Activated CD4-positive, alpha-beta T cell treated with anti-CD3 and anti-CD28 coated beads, Interleukin-2, amount 10 ng/mL, durations not matched to agents 24 days and 14 days (primary cell): ENCODE measurements at places on chromosomes 1 and 21.

DNA sequence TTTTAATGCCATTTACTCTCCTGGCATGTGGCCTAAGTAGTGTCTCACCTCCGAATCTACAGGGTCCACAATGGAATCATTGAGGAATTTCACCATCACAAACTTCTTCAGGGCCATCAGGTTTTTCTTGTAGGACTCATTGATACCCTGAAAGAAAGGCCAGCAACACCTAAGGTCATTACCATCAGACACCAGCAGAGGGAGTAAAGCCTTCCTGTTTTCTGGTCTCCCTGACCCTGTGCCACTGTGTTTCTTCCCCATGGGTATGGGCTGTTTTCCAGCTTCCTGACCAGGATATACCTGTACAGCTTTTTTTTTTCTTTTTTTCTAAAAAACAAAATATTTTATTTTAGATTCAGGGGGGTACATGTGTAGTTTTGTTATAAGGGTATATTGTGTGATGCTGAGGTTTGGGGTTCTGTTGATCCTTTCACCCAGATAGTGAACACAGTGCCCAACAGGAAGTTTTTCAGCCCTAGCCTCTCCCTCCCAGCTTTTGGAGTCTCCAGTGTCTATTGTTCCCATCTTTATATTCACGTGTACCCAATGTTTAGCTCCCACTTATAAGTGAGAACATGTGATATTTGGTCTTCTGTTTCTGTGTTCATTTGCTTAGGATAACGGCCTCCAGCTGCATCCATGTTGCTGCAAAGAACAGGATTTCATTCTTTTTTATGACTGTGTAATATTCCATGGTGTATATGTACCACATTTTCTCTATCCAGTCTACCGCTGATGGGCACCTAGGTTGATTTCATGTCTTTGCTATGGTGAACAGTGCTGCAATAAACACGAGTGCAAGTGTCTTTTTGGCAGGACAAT, 18.3 kb downstream of the PPT1 start:
- H3K4me3 ChIP-seq: no peak overlapping the region
- H3K27ac ChIP-seq: peak overlapping the region; percentile 60
- DNase-seq: peak; percentile 88
- H3K27me3 ChIP-seq: no peaks in the 10 kb centered on the region
- peaks cover 12% of the 10 kb centered on the region for H3K4me1 ChIP-seq

DNA sequence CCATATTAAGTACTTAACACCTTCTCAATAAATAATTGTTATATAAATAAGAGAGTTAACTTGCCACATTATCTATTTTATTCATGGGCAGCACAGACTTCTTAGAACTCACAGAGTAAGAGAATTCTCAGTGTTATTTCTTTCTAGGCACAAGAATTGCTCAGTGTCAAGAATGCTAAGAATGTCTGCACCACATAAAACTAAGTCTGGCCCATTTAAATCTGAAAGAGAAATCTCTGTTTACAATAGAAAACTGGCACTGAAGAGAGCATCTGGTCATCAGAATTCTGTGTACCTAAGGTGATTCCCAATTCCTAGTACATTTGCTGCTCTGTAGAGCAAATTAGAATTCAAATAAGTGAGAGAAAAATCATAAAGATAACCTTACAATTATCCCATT, 3.8 kb downstream of the OR10K2 start:
- no peaks in the 10 kb centered on the region for H3K4me1 ChIP-seq
- H3K27me3 ChIP-seq: peaks cover 1% of the 10 kb centered on the region
- DNase-seq: no peak
- H3K36me3 ChIP-seq: no peaks in the 10 kb centered on the region

GRCh38 chr1:31765041-31765467, 914 bp upstream of the ADGRB2 start:
- DNase-seq: no peak
- peaks cover 69% of the 10 kb centered on the region for H3K27me3 ChIP-seq
- H3K4me3 ChIP-seq: peak overlapping the region; percentile 75
- H3K4me1 ChIP-seq: peaks cover 30% of the 10 kb centered on the region

- peaks cover 2% of the 10 kb centered on the region for H3K4me1 ChIP-seq
- H3K4me3 ChIP-seq: no peak overlapping the region
- H3K27me3 ChIP-seq: no peaks in the 10 kb centered on the region
- no peak for DNase-seq
Measured at GRCh38 chr21:36480618-36481017, 696 bp upstream of the CLDN14 start.

DNA sequence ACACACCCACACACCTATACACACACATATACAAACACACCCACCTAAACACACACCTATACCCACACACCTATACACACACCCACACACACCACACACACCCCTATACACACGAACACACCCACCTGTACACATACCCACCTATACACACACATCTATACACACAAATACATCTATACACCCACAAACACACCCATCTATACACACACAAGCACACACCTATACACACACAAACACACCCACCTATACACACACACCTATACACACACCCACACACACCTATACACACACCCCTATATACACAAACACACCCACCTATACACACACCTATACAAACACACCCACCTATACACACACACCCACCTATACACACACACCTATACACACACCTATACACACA, 116.4 kb upstream of the VAMP3 start:
- no peaks in the 10 kb centered on the region for H3K36me3 ChIP-seq
- no peak overlapping the region for H3K4me3 ChIP-seq
- no peak overlapping the region for H3K27ac ChIP-seq

DNA sequence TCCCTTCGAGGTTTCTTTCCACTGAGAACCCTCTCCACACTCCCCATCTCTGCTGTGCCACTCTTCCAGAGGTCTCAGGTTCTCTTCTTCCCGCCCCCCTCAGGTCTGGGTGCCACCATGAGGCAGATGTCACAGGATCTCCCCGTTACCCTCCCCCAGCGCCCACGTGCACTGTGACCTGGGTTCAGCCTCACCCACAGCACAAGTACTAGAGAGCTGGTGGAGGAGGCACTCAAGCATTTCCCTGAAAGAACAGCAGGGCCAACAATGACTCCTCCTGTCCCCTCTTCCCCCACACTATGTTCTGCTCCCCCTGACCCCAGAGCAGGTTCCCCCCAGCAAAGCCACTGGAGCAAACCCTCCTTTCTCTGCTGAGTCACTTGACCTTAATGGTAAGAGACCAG, 14.3 kb downstream of the PLEKHA6 start:
- H3K4me1 ChIP-seq: no peaks in the 10 kb centered on the region
- no peak overlapping the region for H3K27ac ChIP-seq
- peaks cover 9% of the 10 kb centered on the region for H3K27me3 ChIP-seq
- no peak overlapping the region for H3K4me3 ChIP-seq

- DNase-seq: no peak
- H3K27me3 ChIP-seq: no peaks in the 10 kb centered on the region
- H3K4me3 ChIP-seq: no peak overlapping the region
- no peaks in the 10 kb centered on the region for H3K36me3 ChIP-seq
- no peak overlapping the region for H3K27ac ChIP-seq
Measured at GRCh38 chr1:176987016-176987415, 177.5 kb downstream of the ASTN1 start.

- no peak for DNase-seq
- H3K27me3 ChIP-seq: no peaks in the 10 kb centered on the region
- peak within 1 kb of the TSS; percentile 95 for H3K4me3 ChIP-seq
- peaks cover 4% of the 10 kb centered on the region for H3K36me3 ChIP-seq
- H3K27ac ChIP-seq: peak within 1 kb of the TSS; percentile 93
- peaks cover 26% of the 10 kb centered on the region for H3K4me1 ChIP-seq
Measured at GRCh38 chr1:155207806-155208540, at the start of gene THBS3. Gene THBS3 (minus strand): TSS chr1:155207897. CDS start chr1:155207876, 21 bp downstream.

DNA sequence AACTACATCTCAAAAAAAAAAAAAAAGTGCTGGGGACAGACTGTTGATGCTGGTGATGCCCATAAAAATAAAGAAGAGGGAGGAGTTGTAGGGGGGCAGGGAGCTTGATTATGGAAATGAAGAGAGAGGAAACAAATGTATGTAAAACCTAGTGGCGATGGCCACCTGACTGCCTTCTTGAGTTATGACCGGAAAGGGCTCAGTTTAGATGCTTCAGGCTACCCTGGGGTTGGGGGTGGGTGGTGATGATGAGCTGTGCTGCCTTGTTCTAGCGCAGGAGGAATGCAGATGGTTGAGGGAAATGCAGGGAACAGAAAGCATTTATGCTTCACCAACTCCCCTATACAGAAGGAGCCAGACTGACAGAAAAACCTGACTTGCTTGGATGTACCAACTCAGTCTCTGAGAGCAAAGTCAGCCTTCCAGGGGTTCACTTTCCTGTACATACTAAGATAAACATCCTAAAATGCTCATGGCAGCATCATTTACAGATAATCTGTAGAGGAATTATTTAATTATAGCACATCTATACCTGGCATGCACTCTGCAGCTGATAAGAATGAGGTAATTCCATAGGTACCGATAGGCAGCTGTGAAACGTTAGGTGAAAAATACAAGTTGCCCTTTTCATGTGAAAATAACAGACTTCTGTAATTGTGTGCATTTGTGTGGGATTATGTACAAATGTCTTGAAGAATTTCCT, 8.0 kb upstream of the BCAR3 start:
- H3K36me3 ChIP-seq: no peaks in the 10 kb centered on the region
- H3K4me1 ChIP-seq: peaks cover 11% of the 10 kb centered on the region
- no peak overlapping the region for H3K4me3 ChIP-seq
- no peak overlapping the region for H3K27ac ChIP-seq
- no peak for DNase-seq
- peaks cover 35% of the 10 kb centered on the region for H3K27me3 ChIP-seq

DNA sequence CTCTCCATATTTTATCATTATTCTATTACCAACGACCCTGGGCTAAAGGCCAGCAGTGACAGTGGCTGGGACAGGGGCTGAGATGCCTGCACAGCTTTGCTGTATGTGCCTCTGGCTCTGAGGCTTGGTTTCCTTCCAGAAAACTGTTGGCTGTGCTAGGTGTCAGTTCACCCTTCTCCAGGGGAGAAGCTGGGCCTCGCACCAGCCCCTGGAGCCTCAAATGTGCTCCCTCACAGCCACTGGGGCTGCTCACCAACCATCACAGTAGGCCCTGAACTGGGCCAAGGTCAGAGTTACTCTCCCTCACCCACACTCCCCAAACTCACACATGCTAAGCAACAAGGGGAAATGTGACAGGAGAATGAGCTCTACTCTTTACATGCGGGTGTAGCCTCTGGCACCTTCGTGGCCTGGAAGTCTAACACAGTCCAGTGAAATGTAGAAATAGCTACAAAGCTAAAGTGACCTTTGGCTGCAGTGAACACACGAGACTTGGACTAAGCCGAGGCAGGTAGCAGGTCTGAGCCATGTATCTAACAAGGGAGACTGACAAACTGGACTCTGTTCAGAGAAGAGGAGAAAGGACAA, 4.7 kb upstream of the CD160 start:
- no peak overlapping the region for H3K4me3 ChIP-seq
- DNase-seq: no peak
- H3K36me3 ChIP-seq: no peaks in the 10 kb centered on the region
- no peak overlapping the region for H3K27ac ChIP-seq

- peak; percentile 66 for DNase-seq
- H3K27me3 ChIP-seq: peaks cover 2% of the 10 kb centered on the region
- H3K36me3 ChIP-seq: peaks cover 89% of the 10 kb centered on the region
Measured at GRCh38 chr1:28509705-28510272, 3.9 kb downstream of the RCC1 start.

DNA sequence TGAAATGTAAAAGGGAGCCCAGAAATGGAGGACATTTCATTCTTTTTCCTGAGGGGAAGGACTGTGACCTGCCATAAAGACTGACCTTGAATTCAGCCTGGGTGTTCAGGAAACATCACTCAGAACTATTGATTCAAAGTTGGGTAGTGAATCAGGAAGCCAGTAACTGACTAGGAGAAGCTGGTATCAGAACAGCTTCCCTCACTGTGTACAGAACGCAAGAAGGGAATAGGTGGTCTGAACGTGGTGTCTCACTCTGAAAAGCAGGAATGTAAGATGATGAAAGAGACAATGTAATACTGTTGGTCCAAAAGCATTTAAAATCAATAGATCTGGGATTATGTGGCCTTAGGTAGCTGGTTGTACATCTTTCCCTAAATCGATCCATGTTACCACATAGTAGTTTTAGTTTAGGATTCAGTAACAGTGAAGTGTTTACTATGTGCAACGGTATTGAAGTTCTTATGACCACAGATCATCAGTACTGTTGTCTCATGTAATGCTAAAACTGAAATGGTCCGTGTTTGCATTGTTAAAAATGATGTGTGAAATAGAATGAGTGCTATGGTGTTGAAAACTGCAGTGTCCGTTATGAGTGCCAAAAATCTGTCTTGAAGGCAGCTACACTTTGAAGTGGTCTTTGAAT, 2.9 kb downstream of the RGS2 start:
- no peak overlapping the region for H3K27ac ChIP-seq
- H3K27me3 ChIP-seq: peaks cover 7% of the 10 kb centered on the region
- no peak for DNase-seq

DNA sequence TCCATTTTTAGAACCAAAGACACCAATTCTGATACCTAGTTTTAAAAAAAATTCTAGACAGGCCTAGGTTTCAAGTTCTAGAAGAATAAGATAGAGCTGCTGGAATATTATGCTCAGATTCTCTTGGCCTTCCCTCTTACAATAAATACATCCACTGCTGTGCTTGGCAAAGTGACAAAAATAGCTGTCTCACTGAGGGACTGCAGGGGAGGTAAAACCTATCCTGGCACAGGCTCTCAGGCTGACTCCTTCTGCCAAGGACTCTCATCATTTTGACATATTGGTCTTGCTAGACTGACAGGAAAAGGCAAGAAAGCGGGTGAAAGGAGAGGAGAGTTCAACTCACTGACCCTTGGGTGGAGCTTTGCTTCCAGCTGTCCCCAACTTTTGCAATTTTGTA, 197.0 kb upstream of the LHX8 start:
- no peaks in the 10 kb centered on the region for H3K27me3 ChIP-seq
- H3K4me3 ChIP-seq: no peak overlapping the region
- H3K27ac ChIP-seq: no peak overlapping the region
- no peak for DNase-seq
- no peaks in the 10 kb centered on the region for H3K36me3 ChIP-seq

DNA sequence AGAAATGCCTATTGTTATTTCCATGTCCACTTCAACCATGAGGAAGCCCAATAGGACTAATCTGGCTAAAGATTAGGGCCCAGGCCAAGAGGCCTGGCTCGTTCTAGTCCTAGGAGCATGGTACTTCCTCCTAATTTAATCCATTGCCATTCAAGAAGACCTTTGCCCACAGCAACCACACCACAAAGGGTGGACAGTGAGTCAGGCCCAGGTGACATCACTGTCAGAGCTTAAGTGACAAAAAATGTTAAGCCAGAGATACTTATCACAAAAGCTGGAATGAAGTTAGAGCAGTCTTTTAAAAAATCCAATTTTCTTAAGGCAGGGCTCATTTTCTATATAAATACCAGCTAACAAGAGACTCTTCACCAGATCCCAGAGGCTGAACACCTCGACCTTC, at the start of gene SPRR3:
SPRR3 (plus strand) TSS at position 368 of the 400 bp plus-strand sequence. CDS start 1,272 bp downstream, outside the sequence.
- no peak within 1 kb of the TSS for H3K27ac ChIP-seq
- H3K4me1 ChIP-seq: no peaks in the 10 kb centered on the region
- no peaks in the 10 kb centered on the region for H3K36me3 ChIP-seq
- H3K4me3 ChIP-seq: no peak within 1 kb of the TSS
- DNase-seq: no peak

DNA sequence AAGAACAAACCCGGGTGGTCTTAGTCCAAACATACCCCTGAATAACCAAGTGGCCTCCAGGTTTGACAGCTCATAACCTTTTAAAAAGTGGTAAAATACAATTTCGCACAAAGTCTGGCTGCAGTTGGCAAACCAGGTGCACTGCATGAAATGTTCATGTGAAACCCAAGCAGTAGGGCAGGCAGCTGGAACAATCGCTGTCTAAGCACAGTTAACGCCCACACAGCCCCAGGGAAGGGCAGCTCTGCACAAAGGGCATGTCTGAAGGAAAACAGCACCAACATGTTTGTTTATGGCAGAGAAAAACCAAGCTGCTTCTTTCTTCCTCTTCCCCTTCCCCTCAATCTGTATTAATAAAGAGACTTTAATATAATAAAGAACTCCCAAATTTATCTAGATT, 49.5 kb downstream of the KIAA1614 start:
- DNase-seq: no peak
- no peaks in the 10 kb centered on the region for H3K27me3 ChIP-seq
- H3K27ac ChIP-seq: no peak overlapping the region
- peaks cover 12% of the 10 kb centered on the region for H3K4me1 ChIP-seq
